ENCODE measurements at places on chromosomes 12 and 14. TPM values are rescaled to one million over a fixed set of nuclear protein-coding genes. Genes with fewer than 3 reads are reported as not detected.

DNA sequence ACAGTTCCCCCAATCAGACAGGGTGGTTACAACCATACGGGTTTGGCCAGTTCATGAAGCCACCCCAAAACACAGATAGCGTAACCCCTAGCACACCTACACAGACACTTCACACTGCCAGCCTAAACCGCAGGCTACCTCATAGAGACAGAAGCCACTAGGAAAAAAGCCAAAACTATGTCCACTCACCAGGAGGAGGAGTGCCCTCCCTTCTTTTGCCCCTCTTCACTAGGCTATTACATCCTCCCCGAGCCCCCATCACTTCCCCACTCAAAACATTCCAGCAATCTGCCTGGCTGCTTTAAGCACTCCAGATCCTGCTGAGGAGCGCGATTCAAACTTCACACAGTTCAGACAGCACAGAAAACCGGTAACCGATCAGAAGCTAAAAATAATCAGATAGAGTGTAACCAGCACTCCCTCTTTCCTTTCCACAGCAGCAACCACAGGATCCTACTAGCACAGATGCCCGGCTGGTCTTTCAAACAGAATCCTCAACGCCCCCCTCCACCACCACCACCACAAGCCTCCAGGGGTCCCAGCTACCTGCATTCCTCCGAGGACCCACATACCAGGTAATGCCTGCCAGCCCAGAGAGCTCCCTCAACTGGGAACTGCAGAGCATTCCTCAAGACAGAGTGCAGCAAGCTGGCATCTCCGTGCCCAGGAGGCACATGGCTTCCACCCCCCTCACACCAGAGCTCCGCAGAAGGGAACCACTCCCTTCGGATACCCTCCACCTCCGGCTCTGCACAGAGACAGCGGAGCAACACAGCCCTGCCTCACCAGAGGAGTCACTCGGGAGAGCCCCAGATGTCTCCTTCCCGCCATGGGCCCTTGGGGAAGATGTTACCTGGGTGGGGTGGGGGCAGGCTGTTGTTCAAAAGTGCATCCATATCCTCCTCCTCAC lies 1.5 kb downstream of the CHD4 start:
- DNase-seq: peak; percentile 51

DNA sequence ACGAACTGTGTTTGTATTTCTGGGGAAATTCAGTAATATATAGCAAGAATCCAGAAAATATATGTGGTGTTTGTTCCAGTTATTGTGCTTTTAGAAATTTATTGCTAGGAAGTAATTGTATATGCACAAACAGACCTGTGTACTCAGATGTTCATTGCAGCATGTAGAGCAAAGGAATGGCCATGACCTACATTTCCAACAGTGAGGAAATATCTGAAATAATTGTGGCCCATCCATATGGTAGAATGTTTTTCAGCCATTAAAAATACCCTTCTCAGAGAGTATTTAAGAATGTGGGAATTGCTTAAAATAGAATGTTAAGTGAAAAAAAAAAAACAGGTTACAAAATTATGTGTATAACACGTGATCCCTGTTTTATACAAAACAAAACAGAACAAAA lies 77.3 kb downstream of the TMX1 start:
- DNase-seq: no peak

DNA sequence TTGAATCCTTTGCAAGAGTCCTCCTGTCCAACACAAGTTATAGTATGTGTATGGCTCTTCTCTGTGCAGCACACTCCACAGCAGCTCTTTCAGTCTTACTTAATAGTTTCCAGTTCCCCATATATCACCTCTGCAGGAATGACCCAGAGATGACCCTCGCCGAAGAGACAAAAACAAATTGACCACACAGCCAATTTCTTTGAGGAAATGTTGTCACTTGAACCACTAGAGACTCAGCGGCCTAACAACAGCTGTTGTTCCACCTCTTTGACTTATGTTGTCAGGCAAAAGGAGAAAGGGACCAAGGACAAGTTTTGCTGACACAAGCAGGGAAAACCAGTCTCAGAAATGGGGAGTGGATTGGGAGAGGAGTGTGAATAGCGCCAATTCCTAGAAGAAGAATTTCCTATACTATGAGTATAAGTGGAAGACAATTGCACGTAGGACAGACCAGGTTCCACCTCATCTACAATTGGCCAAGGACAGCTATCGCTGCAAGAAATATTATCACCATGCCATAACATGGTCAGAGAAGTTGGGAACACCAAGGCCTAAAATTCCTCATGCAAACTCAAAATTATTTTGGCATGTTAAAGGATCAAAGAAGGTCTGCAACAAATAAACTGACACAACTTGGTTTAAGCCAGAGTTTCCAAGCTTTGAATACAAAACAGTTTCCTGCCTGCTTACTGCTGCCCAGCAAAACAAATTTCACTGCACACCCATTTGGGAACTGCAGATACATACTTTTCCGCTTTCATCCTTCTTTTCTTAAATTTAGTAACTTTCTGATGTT lies 41.7 kb upstream of the ITPR2 start:
- DNase-seq: no peak

DNA sequence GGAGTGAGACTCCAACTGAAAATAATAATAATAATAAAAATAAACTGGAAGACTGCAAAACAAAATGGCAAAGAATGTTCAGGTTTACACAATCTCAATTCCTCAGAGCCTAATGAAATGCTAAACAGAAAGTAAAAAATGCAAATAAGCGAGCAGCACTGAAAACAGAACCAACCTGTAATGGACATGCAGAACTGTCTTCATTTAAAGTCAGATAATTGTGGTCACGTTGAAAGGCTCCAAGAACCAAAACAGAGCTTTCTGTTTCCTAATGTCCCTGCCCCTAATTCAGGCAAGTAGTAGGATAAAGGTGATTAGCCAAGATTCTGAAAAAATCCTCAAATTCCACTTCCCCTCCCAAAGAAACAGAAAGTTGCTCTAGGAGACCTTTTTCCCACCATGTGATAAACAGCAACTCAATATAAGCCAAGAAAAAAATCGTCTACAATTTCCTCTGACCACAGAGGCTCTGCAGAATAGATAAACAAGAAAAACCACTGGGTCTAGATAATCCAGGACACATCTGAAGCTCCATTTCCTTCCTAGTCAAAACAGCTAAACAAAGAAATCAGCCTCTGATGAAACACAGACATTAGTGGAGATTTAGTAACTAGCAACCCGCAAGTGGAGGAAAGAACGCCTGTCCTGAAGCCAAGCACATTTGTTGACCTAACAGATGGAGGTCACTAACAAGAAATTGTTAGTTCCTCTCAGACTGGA lies 3.0 kb downstream of the MIS18BP1 start:
- DNase-seq: no peak

GRCh38 chr14:96649327-96649601 lies 147.1 kb downstream of the PAPOLA start:
- no peak for DNase-seq

DNA sequence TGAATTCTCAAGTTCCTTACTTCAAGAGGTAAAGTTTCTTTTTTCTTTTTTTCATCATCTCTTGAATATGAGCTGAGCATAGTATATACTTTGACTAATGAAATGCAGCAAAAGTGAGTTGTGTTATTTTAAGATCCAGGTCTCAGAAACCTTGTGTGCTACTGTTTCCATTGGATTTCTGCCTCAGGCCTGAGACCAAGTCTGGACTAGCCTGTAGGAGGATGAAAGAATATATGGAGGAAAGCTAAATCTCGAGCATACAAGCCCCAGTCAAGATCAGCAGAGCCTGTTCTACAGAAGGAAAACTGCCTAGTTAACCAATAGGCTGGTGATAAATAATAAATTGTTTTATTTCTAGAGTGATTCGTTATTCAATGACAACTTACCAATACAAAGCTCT lies 652.5 kb downstream of the C12orf50 start:
- DNase-seq: no peak

GRCh38 chr14:104382361-104383087 lies 197.0 kb upstream of the C14orf180 start:
- DNase-seq: no peak

DNA sequence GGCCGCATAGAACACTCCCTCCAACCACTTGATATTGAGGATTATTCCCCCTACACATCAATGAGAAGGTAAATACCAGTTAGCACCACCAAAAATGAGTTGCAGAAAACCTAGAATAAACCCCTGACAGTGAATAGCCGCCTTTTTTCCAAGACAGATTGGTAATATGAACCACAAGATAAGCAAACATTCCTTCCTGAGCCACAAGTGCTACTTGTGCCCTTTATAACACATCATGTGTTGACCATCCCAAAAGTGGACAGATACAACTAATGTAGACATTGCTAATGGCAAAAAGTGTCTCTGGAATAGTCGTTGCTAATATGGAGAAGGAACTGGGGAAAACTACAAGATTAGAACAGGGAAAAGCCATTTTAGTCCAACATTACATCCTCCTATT lies 17.2 kb downstream of the NOXRED1 start:
- DNase-seq: no peak

DNA sequence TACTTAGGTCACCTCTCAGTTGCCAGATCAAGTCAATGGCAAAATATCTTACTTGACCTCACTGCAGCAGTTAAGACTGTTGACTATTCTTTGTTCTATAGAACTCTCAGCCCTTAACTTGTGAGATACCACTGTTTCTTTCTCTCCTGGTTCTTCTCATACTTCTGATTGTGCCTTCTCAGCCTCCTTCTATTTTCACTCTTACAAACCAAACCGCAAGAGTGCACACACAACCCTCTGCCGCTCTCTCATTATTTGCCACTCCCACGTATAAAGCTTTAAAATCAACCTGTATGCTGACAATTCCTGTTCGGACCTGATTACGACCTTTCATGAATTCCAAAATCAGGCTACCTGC lies 4.5 kb downstream of the E2F7 start:
- no peak for DNase-seq

GRCh38 chr12:70535896-70536374 lies 101.3 kb downstream of the PTPRB start:
- DNase-seq: no peak

GRCh38 chr12:64991121-64991611 lies 129.9 kb downstream of the WIF1 start:
- DNase-seq: peak; percentile 54

GRCh38 chr12:92702754-92703679 lies at the start of gene PLEKHG7:
TSS of gene PLEKHG7 (plus strand) at chr12:92702989. CDS start at chr12:92706632, 3,643 bp downstream.
- DNase-seq: no peak

GRCh38 chr14:25103820-25104219 lies 53.9 kb upstream of the STXBP6 start:
- no peak for DNase-seq

DNA sequence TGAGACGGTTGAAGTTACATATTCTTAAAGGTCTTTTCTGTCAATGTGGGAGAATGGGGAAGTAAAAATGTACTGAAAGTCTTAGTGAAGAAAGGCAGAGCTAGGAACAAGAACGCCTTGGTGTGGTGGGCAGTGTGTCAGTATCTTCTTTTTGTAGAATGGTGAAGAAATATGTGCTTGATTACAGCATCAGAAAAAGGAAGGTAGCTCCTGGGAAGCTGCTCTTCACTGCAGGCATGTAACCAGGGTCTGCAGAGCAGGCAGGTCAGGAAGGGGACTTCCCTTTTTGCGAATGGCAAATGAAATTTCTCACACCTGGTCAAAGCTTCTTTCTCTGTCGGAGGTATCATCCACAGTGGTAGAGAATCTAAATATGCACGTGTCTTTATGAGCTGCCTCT lies 226.2 kb downstream of the ADAMTS20 start:
- DNase-seq: no peak

DNA sequence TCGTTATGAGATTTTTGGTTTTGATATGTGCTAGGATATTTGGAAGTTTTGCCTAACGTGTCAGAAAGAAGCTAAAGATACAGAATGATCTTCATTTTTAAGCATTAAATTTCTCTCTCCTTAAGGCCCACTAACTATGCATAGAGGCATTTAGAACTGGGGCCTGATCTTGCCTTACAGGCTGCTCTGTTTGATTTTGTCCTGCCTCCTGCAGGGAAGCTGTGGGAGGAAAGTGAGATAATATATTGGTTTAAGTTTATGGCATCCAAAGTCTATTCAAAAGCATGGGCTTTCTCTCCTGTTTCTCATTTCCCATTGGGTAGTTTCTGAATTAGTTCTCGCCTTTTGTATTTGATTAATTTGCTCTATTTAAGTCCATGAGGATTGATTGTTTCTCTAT lies 250.3 kb upstream of the FBXO33 start:
- DNase-seq: no peak

DNA sequence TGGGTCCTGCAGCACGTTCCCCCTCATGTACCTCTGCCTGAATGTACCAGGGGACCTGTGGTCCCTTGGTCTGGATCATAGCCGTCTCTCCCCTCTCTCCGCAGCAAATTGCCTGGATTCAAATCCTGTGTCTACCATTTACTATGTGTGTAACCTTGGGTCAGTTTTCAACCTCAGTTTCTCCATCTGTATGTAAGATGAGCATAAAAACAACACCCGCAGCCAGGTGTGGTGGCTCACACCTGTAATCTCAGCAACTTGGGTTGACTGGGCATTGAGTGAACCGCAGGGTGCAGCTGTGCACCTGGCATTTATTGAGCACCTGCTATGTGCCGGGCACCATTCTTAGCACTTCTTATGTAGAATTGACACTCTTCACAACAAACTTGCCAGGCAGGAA lies 14.1 kb downstream of the CYP46A1 start:
- DNase-seq: no peak

GRCh38 chr14:73862480-73862879 lies 10.8 kb downstream of the PTGR2 start:
- DNase-seq: no peak

GRCh38 chr12:18432206-18432605 lies 170.9 kb downstream of the PIK3C2G start:
- no peak for DNase-seq

DNA sequence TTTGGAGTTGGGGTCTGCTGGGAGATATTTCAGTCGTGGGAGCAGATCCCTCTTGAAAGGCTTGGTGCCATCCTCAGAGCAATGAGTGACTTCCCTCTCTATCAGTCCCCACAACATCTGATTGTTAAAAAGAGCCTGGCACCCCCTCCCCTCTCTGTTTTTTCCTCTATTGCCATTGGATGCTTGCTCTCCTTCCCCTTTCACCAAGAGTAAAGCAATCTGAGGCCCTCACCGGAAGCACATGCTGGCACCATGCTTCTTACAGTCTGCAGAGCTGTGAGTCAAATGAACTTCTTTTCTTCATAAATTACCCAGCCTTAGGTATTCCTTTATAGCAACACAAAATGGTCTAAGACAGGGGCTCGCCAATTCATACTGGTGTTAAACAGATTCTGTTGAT lies 99.1 kb upstream of the CCND2 start:
- peak; percentile 6 for DNase-seq

GRCh38 chr12:27105746-27106536 lies 23.6 kb upstream of the C12orf71 start:
- no peak for DNase-seq

Gene AICDA
- total RNA-seq: not detected

Gene SLC5A8
- not detected for total RNA-seq

Gene ACOT6
- total RNA-seq: not detected

Gene PRPF39
- 48.2 TPM for total RNA-seq

Gene IKBIP
- total RNA-seq: 31.1 TPM

Gene HHIPL1
- 1.2 TPM for total RNA-seq

Gene IL26
- not detected for total RNA-seq

Gene POTEG
- total RNA-seq: not detected

Gene CDKN3
- total RNA-seq: 152 TPM

Gene CACNB3
- 25.0 TPM for total RNA-seq

Gene LRRK2
- total RNA-seq: 0.03 TPM

Gene TMEM117
- total RNA-seq: 1.6 TPM
